ENCODE measurements at places on chromosomes 2 and 18.

GRCh38 chr18:45378308-45378707 lies 237.0 kb upstream of the SLC14A2 start:
- DNase-seq: no peak

GRCh38 chr2:222055328-222055727 lies 243.5 kb downstream of the PAX3 start:
- DNase-seq: no peak

GRCh38 chr2:120430501-120430830 lies 84.5 kb downstream of the INHBB start:
- DNase-seq: no peak

DNA sequence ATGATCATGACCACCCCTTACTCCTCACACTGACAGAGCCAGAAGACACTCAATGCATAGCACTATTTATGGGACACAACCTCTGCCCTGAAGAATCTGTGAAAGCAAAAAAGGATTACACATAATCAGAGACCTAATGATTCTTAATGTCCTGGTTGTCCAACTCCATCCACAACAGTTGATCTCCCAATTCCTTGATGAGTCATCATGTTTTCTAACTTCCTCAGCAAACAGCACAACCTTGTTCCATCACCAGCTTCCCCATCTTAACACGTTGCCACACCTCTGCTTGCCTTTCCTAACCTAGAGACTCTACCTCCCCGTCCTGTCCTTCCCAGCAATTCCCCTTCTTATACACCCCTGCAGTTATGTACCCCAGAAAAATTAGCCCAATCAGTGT lies 13.2 kb upstream of the MARCHF4 start:
- DNase-seq: no peak

DNA sequence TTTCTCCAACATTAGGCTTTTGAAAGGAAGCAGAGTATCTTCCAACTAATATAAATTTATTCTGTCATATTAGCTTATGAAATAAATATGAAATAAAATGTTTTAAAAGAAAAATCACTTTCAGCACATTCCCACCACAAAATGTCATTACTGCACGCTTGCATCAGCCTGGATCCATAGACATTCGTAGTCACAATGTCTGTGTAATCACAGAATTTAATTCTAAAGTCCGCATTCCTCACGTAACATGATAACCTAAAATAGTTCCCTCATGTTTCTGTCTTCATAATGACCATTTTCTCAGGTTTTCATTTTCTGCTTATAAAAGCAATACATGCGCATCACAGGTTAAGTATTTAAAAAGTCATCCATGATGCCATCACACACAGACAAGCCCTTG lies 47.1 kb downstream of the HDAC4 start:
- DNase-seq: no peak

DNA sequence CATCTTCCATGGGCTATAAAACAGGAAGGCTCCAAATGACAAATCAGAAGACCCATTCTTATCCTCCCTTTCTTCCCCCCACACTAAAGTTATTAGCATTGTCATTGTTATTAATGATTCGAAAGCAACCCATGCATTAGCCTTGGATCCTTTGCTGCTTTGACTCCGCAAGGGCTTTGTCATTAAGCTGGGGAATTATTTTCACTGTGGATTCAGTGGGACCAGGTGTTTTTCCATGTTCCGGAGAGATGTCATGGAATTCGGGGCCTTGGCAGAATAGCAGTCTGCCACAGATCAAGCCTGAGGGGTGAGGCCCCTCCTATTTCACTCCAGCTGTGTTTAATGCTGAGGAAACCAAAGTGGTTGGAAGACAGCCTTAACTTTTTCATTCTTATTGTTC lies 357.1 kb downstream of the EN1 start:
- no peak for DNase-seq

- no peak for DNase-seq
These were observed 27.5 kb downstream of the MAP2 start for GRCh38 chr2:209451209-209451834.

- DNase-seq: no peak
These were observed 559 bp downstream of the IMMT start for GRCh38 chr2:86194751-86195054.

- DNase-seq: no peak
These were observed 31.6 kb downstream of the SUCLG1 start for GRCh38 chr2:84427235-84428138.
